ENCODE measurements at places on chromosomes 2 and 18.

DNA sequence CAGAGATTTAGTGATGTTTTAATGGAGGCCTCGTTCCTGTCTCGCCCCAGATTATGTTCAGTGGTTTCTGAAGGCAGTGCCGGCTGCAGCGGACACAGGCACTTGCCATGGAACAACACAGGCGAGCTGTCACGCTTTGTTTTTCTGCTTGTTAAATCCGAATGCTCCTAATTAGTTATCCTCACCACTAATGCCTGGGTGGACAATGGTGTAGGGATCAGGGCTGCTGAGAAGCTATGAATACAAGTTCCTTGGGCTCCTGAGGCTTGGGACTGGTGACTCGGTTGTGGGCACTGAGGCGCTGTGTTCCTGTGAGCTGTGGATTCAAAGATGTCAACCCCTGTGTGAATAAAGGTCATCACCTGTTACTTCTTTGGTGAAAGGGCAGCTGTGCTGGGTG lies 123.5 kb downstream of the PLEKHM3 start:
- DNase-seq = no peak

DNA sequence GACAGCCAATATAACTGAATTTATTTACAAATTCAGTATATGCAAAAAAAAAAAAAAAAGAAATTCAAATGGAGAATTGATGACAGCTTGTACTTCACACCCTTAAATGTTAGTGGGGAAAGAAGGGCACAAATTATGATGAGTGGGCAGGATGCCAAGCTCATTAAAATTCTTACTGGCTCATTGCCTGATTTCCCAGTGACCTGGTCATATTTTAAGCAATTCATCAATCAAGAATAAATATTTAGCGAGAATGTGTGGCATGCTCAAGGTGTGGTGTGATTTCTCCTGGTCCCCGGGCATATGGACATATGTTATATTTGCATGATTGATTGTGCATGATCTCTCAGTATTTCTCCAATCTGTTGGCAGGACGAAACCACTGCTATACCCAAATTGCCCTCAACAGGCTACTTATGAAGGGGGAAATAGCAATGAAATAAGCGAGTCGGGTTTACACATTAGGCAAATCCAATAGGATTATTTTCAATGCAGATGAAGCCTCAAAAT lies 883.0 kb downstream of the LRRTM4 start:
- DNase-seq = no peak

- DNase-seq = no peak
Observed at GRCh38 chr2:174729797-174730697, 34.2 kb downstream of the CHRNA1 start.

DNA sequence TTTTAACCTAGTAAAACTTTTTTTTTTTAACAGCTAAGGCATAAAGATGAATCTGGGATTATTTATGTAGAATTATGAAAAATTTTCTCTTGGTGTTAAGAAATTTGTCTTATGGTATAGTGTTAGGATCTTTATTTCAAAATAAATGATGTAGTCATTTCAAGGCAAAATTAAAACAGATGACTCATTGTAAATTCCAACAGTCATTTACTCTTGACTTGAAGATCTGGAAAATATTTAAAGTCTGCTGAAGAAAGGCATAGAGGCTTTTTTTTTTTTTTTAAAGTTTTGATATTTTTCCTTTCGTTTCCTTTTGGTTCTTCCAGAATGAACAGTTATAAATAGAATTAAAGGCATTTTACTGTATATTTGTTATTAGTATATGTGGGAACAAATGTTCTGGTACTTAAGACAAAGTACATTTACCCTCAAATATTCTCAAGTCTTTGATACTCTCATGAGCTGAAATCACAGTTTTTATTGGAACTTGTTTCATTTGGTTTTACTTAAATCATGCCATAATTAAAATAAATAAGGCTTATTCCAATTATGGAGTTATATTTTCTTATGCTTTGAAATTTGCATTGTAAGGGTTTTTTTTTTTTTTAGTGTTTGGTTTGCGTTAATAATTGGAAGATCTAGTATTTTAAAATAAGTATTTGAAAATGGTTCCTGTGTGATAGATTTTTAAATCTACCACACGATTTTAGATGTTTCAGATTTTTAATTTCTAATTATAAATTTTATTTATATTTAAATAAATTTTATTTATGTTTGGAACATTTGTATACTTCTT lies 29.9 kb downstream of the GLS start:
- DNase-seq = no peak

GRCh38 chr2:85954590-85955458 lies 66.0 kb upstream of the ST3GAL5 start:
- no peak for DNase-seq

GRCh38 chr2:102120701-102121159 lies 21.8 kb upstream of the IL1R1 start:
- no peak for DNase-seq

DNA sequence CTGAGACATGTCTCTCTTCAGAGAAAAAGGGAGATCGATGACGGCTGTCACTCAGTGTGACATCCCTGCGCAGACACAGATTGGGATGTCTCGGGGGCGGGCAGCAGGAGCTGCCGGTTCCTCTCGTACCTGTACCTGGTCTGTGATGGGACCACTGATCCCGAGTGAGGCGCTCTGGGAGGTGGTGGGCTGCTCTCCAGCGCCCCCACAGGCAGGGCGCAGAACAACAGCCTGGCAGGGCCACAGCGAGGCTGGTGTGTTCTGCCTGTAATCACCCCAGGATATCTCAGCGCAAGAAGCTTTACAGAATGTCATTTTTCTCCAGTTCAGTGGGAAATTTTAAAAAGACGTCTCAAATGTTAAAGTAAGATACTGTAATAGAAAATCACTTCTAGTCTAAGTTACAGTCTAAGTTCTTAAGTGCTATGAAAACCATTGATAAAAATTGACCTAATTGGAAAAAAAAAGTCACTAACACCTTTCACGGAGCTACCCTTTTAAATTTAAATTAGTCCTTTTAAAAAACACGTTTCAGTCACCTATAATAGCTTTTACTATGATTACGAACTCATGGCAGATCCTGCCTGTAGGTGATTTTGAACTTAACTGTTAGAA lies 189.8 kb downstream of the SNTG2 start:
- DNase-seq = no peak

GRCh38 chr18:78986018-78986481 lies 6.4 kb downstream of the SALL3 start:
- DNase-seq = no peak

DNA sequence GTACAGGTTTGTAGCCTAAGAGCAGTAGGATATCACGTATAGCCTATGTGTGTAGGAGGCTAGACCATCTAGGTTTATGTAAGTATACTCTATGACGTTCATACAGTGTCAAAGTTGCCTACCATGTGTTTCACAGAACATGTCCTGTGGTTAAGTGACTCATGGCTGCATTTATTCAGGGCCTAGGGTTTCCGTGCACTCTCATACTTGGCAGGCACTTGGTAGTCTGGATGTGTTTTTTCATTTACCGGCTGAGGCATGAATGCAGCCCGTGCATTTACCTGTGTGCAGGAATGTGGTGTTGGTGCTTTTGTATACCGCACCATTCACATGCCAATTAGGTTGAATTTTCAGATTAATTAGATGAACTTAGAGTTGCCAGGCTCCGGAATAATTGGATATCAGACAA lies 43.4 kb downstream of the MYL12B start:
- DNase-seq = peak; percentile 84

GRCh38 chr18:8461544-8461943 lies 147.7 kb upstream of the RAB12 start:
- no peak for DNase-seq

- no peak for DNase-seq
Observed at GRCh38 chr2:176555781-176556180, 286.5 kb downstream of the MTX2 start.

DNA sequence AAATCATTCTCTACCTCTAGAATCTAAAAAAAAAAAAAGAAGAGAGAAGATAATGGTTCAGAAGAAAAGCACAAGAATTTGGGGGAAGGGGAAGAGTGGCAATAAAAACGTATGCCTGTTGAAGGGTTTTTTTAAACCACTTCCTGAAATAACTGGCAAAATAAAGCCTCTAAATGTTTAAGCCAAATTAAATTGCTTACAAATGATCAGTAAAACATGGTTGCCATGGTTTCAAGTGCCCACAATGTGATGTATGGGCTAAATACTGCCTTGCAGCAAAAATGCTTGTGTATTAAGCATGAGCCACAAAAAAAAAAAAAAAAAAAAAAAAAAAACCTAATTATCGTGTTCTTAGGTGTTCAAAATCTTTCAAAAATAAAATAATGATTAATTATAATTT lies 60.8 kb downstream of the RBM43 start:
- no peak for DNase-seq

DNA sequence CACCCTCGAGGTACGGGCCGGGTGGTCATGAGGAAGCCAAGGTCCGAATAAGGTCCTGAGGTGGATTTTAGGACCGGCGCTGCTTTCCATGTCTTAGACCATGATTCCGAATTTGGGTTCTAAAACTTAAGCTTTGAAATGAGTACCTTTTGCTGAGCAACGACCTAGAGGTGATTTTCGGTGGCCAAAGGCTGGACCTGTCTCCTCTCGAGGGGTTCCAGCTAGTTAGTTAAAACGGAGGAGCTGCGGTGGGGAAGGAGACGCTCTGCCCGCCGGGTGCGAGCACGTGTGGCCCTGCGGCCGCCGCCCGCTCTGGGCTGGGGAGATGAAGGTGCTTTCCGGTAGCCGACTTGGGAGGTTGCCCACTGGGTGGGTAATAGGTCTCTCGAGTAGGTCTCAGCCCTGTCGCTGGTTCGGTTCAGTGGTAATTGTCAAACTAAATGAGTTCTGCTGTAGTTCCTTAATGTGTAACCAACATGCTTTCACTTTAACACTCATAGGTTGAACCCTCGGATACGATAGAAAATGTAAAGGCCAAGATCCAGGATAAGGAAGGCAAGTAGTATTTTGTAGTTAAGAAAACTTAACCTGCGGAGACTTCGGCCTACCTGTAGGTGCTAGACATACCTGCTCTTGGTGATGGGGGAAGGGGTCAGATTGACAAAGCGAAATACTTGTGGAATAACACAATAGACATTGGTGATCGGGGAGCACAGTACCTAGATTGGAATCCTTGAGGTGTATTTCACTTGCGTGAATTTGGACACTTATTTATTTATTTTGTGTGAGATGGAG lies 572 bp downstream of the RPS27A start:
- peak; percentile 23 for DNase-seq

DNA sequence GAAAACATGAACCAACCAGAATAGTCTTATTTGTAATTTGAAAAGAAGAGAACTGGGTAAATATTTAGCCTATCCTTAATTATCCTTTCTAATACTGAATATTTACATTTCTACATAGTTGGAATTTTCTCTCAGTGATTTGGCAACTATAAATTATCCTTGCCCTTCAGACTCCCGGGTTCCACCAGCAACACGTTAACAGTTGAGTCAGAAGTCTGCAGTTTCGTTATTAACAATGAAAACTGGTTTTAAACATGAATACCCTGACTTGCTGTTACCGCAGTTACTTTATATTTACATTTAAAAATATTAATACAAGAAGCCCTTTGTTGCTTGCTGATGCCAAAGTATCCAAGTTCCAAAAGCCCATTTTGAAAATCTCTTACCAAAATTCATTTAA lies 673.0 kb downstream of the ARHGAP15 start:
- DNase-seq = no peak

- peak; percentile 42 for DNase-seq
Observed at GRCh38 chr2:52269696-52270485, 1238.0 kb upstream of the NRXN1 start.

DNA sequence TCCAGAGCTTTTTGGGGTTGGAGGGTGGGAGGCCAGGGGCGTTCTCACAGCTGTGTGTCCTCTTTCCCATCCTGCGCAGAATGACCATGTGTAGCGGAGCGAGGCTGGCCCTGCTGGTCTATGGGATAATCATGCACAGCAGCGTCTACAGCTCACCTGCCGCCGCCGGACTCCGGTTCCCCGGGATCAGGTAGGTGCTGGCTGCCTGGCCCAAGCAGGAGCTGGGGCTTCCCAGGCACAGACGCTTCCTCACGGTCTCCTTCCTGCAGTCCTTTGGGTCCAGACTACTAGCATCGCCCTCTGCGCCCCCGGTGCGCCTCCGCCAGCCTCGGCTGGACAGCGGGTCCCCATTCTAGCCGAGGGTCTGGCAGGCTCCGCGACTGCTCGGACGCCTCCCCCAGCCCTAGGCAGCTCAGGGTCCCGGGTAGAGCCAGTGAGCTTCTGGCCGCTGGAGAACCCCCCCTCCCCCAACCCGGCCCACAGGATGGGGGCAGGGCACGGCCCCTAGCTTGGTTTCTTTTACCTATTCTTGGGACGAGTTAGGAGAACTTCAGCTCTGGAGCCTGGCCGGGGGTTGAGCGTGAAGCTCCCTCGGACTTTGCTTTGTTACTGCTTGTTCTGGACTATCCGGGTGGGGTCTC lies 756 bp downstream of the ADCYAP1 start:
- DNase-seq = no peak

- DNase-seq = no peak
Observed at GRCh38 chr2:102848366-102848839, 86.6 kb downstream of the TMEM182 start.

- no peak for DNase-seq
Observed at GRCh38 chr2:70029814-70030409, 57.4 kb upstream of the PCBP1 start.

DNA sequence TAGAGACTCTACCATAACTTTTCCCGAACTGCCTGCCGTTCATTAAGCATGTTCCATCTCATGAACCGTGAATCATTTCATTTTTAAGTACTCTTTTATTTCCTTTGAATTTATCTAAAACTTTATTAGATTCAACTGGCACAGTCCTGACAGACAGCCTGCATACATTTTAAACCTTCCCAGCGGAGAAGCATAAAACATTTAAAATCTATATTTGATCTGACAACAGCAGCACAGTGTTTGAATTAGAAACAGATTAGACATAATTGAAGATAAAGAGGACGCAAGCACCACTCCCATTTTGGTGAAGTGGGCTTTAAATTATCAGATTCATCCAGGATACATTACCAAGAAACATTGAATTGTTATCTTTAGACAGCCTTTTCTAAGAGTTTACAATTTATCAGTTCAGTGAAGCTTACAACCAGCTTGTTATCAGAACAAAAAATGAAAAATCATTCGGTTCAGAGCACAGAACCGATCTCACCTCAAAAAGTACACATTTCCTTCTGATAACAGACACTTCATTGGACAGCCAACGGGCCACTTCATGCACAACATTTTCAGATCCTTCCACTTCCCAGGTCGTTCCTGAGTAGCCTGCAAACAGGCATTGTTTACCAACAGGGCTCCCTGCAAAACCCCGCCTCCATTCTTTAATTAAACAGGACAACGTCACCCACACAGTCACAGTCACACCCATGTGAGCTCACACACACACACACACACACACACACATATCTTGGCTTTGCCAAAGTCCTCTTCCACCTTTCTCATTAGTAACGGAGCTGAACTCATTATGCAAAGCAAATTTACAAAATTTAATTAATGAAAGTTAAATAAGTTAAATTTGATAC lies 171.2 kb downstream of the SP3 start:
- no peak for DNase-seq

GRCh38 chr2:236769981-236770671 lies 200.5 kb downstream of the ACKR3 start:
- peak; percentile 4 for DNase-seq

GRCh38 chr2:1540481-1540880 lies 127.2 kb downstream of the TPO start:
- no peak for DNase-seq

Measured in HS-27A (cell line).